ENCODE measurements at places on chromosomes 3 and 15.
A peak's percentile ranks its signal among the peaks of the same experiment; 100 is the strongest.

DNA sequence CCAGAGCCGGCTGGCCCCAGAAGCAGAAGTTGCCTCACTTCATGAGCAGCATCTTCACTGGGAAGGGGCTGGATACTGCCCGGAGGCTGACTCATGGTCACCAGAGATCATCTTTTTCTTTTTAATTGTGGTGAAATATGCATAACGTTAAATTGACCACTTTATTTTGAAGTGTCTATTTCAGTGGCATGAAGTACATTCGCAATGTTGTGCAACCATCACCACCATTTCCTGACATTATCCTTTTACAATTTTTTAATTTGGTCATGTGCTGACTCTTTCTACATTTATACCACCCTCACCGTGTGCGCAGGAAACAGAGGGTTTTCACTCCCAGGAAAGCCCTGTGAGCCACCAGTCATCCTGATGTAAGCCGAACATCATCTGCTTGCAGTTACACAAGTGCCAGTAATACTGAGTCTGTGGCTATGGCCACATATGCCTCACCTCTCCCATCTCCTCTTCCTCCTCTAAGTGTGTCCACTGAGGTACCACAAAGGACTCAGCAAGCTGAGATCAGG, 51.6 kb upstream of the ABHD17C start:
- no peak for DNase-seq

DNA sequence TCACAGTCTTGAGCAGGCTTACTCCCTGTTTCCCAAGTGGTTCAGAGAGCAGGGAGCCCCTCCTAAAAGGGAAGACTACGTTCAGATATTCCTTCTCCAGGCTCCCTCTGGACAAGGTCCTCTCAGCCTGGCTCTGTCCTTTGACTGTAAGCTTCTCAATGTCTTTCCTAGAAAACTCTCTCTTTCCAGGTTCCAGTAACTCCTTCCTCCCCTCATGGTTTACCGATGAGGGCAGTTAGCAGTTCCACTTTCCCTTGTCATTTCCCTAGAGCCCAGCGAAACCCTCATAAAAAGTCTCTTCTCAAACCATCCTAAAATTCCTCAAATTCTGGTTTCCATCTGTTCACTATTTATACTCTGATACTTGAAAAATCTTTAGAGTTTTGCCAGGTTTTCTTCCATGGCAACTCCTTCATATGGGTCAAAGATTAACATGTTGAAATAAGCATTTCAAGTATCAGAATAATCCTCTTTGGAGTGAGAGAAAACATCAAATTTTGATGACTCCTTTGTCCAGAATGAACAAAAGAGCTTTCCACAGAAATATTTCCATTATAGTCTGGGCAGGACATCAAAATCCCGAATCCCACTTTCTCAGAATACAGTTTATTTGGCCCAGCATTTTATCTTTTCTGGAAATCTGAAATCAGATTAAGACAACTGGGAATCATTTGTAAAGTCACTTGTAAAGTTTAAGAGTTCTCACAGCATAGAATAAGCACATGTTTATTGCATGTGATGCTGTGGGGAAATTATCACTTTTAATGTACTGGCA, 599.4 kb downstream of the UNC13C start:
- DNase-seq: no peak

- no peak for DNase-seq
Observed at GRCh38 chr3:25820816-25821486, 31.1 kb downstream of the OXSM start.

DNA sequence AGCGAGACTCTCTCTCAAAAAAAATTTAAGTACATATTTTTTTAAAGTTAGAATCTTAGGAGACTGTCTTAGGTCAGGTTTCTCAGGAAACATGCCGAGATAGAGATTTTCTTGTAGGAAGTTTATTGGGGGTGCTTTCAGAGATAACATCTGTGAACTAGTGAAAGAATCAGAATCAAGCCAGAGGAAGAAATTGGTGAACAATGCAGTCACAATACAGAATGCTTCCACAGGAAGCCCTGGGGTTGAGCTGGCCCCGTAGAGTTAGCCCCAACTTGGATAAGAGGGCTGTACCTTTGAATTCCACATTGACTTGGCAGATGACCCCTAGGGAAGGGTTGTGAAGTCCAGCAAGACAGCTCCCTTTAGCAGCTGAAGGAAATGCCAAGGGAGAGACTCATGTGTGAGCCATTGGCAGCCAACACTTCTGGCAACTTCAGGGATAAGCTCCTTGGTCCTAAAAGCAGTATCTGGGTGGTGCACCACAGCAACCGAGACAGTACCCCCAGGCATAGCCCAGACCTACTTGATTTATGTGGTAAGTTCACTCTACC, 7.1 kb upstream of the PLCB2 start:
- no peak for DNase-seq

DNA sequence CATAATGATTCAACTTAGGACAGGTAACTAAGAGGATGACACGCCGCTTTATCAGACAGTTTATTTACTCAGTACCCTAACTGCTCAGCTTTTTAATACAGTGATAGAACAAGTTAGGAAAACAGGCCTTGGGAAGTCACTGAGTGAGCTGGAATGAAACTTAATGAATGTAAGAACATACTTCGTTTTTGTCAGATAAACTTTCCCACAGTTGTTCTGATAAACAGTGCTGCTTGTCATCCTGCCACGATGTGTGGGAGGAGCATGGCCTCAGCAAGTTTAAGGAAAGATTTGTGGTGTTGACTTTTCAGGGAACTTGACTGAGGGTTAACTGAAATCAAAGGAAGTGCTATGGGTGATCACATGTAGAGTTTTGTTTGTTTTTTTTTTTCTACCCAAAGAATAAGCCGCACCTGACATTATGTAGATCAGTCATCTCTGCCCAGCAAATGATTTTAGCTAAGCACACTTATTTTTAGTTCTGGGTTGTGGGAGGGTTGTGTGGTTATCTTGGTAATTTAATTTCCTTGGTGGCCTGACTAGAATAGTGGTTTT, 5.6 kb upstream of the P2RY14 start:
- DNase-seq: peak; percentile 43

- peak; percentile 60 for DNase-seq
Observed at GRCh38 chr15:63504979-63505841, 817 bp downstream of the USP3 start.

DNA sequence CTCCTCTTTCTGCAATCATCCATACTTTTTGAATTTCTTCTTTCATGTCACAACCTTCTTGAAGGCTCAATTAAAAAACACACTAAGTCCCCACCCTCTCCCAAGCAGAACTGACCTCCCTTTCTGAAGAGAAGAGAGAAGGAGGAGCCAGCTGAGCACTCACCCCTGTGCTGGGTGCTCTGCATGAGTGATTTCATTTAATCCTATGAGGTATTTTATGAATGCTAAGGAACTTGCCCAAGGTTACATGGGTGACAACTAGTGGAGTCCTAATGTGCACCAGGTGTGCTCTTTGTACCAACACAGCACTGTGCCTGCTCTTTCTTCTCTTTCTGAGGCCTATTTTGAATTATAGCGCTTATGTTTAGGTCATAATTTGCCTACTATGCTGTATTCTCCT, 135.6 kb downstream of the DUT start:
- no peak for DNase-seq

GRCh38 chr3:175457301-175457700, 598.2 kb downstream of the NAALADL2 start:
- no peak for DNase-seq

GRCh38 chr15:64571857-64572291, 111.5 kb downstream of the ZNF609 start:
- DNase-seq: no peak

DNA sequence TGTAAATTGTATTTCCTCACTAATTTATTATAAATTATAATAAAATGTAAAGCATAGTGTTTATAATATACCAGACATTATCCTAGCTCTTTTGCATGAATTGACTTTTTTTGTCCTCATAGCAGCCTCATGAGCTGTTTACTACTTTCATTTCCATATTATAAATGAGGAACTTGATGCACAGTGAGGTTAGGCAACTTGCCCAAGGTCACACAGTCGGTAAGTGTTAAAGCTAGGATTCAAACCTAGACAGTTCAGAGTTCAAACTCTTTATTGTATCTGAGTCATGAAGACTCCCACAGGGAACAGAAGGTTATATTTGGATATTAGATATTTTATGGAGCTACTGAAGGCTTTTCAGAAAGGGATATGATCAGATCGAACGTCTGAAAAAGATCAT, 322.2 kb upstream of the SATB1 start:
- DNase-seq: no peak

DNA sequence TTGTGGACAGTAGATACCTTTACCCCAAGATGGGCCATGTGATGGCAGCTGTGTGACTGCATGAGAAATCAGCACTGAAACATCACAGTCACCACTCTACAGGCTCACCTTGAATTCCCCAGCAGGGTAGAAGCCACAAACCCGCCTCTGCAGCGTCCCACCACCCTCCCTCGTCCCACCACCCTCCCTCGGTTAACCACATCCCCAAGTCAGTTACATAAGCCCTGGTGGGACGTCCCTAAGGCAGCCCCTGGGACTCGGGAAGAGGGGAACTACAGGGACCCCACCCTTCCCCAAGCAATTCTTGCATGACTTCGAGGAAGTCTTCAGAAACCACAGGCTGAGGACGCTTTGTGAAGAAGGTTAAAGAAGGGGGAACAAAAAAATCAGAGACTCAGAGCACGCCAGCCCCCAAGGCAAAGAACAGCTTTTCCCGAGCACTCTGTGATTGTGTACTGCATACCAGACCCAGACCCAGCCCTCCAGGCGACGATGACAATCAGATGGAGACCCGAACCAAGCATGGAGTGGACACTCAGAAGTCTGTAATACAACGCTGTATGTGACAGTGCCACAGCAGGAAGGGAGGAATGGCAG, 60.5 kb downstream of the SH3BP5 start:
- DNase-seq: peak; percentile 81

DNA sequence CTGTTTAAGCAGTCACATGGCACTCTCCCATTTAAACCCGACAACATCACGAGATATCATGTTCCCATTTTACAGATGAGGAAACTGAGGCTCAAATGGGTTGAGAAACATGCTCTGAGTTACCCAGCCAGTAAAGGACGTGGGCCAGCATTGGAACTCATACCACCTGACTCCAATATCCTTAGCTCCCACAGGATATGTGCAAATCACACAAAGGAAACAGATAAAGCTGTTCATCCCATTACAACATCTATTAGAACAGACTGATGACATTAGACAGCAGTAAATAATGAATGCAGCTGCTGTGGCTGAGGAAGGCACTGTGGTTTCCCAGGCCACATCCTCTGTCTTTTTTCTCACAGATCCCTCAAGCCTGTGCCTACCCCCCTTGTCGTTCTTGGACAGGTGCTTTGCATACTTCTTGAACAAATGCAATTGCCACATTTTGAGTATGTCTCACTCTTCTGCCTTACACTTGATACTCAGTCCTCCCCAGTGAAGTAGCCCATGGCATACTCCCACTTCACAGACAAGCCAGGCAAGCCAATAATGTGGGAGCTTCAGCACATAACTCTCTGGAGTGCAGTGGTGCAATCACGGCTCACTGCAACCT, 17.7 kb downstream of the FRMD4B start:
- DNase-seq: peak; percentile 25

DNA sequence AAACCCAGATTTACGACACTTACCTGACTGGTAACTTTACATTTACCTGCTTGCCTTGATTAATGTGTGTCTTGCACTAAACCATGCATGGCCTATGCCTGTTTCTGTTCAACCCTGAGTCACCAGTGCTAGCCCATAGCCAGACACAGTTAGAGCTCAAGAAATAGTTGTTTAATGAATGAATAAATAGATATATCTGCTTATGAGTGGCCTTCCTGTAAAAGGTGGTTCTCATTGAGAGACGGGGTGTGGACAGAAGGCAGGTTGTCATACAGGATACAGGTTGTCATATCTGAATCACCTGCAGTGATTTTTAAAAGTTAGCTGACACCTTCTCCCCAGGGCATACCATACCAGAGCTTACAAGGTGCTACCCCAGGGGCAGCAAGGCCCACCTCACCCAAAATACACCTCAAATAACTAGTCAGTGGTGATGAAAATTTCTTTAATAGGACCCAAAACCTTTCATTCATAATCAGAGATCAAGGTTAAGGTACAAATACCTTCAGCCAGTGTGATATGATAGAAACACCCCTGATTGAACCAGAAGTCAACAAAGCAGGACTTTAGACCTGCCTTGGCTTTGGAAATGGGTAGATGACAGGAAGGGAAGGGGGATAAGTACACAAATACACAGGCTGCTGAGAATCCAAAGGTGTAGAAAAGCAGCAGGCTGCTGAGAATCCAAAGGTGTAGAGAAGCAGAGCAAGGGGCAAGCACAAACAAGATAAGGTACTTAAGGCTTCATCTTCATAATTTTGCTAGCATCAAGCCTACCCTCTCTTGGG, 45.4 kb upstream of the TSC22D2 start:
- DNase-seq: no peak

DNA sequence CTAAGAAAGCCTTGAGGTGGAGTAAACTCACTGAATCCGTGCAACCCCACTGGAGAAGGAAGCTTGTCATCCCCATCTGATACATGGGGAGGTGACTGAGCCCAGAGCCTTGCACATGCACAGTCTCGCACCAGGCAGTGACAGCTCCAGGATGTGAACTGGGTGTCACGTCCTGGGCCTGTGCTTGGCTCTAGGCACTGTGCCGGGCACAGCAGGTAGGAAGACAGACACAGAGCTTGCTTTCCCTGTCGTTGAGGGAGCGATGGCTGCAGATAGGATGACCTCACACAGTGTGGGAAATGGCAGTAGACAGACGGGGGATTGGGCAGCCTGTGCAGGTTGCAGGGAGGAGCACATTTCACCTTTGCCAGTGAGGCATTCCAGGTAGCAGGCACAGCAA, 12.2 kb upstream of the ATP2B2 start:
- no peak for DNase-seq

DNA sequence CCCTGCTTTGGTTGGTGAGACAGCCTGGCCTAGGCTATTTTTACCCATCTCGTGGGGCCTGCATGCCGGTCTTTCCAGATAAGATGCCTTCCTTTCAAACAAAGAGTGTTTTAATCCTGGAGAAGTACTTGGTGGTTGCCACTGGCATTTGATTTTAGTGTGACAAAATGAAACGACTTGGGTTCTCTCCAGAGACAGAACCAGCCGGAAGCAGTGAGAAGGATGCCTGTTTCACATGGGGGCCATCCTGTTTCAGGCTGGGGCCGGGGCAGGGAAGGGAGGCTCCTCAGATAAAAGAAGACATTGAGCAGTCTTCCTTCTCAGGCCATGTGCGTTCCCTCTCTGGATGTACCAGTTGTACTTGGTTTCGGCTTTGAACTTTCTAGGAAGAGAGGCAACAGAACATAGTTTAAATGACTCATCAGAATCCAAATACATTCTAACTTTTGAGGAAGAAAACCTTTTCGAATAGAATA, 74.9 kb downstream of the TOP2B start:
- DNase-seq: no peak

Data from activated T-cell treated with anti-CD3 and anti-CD28 coated beads, Interleukin-2, amount 50 U/mL, for 48 hours (primary cell).